SW 1271 (cell line): ENCODE measurements at places on chromosomes 6 and 20.

DNA sequence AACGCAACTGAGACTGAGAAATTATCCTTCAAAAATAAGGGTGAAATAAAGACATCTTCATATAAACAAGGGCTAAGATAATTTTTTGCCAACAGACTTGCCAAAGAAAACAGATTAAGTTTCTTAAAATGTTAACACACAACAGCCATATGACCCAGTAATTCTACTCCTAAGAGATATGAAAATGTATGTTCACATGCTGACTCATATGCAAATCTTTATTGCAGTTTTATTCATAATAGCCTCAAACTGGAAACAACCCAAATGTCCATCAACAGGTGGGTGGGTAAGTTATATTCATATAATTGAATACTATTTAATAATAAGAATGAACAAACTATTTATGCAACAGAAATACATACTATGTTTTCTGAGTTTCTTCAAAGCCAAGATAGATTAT lies 140.1 kb downstream of the REV3L start:
- no peak for DNase-seq

DNA sequence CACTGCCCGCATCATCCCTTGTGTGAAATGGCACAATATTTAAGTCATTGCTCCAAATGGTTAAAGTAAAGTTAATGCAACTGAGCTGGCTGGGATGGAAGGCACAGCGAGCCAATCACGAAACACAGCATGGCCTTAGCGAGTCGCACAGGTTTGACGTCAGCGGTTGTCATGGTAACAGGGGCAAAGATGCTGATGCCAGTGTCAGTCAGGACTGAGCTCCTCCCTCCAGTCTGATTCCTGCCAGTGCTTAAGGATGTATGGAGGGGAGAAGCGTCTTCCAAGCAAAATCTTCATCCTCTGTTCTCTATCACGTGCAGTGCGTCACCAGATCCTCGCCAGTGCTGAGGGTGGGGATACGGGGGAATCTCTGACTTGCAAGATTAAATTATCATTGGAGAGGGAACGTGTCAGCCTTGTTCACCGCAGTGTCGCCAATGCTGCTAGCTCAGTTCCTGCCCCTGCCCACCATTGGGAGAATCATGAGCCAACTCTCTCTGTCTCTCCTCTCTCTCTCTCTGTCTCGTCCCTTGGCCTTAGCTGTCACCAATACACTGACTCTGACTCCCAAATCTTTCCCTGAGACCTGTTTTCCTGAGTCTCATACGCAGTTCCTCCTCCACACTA lies 24.5 kb downstream of the TSPYL4 start:
- peak; percentile 34 for DNase-seq

GRCh38 chr6:158605266-158605878 lies 39.2 kb downstream of the DYNLT1 start:
- DNase-seq, result peak; percentile 11

DNA sequence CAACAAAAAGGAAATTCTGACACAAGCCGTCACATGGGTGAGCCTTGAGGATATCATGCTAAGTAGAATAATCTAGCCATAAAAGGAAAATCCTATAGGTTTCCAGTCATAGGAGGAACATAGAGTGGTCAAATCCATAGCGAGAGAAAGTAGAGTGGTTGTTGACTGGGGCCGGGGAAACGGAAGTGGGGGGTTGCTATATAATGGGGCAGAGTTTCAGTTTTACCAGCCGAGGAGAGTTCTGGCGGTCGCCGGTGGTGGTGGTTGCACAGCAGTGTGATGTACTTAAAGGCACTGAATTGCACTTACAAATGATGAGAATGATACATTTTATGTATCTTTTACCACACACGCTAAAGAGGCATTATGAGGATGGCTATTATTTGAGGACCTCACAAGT lies 4.9 kb downstream of the GPR31 start:
- no peak for DNase-seq

- no peak for DNase-seq
These were observed 700.6 kb downstream of the HACE1 start for GRCh38 chr6:104159045-104159618.

DNA sequence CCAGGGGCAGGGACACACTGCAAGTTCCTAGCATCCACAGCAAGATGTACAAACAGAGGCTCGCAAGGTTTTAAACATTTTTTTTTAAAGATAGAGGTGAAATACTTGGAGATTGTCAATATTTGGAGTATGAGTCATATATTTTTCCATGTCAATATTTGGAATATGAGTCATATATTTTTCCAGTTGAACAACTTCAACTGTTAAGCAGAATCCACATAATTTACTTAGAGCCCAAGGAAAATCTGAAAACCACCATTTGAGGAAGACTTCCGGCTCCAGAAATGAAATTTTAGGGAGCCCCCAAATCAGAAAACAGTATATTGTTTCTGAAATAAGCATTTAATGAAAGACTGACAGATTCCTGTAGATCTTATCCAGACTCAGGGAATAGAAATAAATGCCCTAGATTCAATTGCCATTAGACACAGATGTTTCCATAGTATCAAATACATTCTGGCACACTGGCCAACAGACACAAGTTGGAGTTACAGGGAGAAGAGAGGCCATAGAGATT lies 51.6 kb upstream of the FAM184A start:
- DNase-seq, result no peak

DNA sequence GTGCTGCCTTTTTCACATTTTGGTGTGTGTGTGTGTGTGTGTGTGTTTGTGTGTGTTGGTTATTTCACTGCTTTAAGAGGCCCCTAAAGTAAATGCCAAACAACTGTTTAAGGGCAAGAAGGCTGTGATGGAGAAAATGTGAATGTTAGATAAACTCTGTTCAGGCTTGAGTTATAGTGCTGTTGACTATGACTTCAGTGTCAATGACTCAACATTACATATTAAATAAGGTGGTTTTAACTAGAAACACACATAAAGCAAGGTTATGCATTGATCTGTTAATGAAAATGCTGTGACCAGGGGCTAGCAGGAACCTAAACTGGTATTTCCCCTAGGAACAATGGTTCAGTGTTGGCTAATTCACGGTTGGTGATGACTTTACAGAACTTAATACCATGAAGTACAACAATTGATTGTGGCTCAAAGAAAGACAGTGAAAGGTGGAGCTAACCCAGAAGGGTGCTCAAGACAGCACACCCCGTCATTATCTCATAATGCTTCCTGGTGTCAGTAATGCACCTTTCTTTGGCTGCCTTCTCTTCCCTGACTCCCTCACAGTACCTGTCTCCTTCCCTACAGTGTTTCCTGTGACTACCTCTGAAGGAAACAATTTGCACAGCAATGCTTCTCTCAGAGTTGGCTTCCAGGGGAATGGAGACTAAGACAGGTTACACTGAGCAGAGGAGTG lies 116.1 kb downstream of the RIN2 start:
- DNase-seq, result no peak

- no peak for DNase-seq
These were observed 32.3 kb upstream of the PLEKHG1 start for GRCh38 chr6:150567380-150567779.

DNA sequence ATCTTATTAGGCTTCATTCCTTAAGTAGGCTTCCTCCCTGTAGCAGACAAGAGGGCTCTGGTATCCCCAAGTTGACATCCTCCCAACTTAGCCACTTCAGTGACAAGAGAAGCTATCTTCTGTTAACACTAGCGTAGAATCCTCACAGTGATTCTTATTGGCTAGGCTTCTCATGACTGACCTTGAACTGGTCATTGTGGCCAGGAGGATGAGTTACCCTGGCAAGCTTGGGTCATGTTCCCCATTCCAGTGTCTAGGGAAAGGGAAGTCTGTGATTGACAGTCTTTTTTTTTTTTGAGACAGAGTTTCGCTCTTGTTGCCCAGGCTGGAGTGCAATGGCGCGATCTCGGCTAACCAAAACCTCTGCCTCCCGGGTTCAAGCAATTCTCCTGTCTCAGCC lies 7.1 kb downstream of the CDKAL1 start:
- DNase-seq, result no peak

- no peak for DNase-seq
These were observed 400.6 kb upstream of the RNF217 start for GRCh38 chr6:124561635-124562130.

- DNase-seq, result no peak
These were observed 181.3 kb upstream of the AFDN start for GRCh38 chr6:167645368-167645767.

DNA sequence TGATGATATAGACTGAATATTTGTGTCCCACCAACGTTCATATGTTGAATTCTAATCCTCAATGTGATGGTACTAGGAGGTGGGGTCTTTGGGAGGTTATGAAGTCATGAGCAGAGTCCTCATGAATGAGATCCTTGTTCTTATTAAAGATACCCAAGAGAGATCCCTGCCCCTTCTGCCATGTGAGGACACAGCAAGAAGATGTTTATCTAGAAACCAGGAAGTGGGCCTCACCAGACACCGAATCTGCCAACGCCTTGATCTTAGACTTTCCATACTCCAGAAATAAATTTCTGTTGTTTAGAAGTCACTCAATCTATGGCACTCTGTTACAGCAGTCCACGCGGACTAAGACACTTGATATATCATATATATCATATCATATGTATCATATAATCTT lies 67.7 kb upstream of the GCM1 start:
- no peak for DNase-seq

- no peak for DNase-seq
These were observed 652 bp downstream of the BMP6 start for GRCh38 chr6:7726416-7727085.

- DNase-seq, result no peak
These were observed 14.5 kb upstream of the COL12A1 start for GRCh38 chr6:75220357-75220756.

DNA sequence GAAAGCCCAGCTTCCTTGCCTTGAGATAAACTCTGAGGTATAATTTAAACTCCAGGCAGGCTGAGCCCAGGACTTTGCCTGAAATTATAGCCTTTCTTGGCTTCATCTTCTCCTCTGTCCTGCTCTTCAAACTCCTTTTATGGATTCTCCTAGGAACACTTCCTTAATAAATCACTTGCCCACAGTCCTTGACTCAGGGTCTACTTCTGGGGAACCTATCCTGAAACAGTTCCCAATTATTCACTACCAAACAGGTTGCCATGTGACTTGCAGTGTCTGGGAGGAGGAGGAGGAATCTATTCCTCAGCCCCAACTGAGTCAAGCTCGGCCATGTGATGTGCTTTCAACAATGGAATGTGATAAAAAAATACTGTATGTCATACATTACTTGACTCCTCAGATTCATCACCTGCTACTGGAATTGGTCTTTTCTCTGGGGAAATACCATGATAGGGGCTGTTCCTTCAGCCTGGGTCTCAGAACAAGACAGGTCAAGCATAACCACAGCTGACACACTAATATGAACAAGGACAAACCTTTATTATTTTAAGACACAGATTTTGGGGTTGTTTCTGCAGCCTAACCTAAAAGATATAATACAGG lies 20.5 kb upstream of the CDKN1A start:
- no peak for DNase-seq

DNA sequence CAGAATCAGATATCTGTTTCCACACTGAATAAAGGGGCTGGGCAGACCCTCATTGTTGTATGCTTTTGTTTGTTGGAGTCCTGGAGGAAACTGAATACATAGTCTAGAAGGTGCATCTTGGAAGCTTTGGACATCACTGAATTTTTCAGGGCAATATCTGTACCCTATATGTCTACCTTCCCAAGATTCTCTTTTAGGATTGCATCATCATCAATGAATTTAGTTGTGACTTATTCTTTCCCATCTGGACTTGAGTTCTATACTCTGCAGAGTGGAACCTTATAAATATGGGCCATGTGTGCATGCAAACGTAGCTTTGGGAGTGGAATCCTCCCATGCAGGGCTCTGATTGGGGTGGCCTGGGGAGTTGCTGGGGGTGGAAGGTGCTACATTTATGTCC lies 60.7 kb upstream of the PROKR2 start:
- DNase-seq, result no peak

GRCh38 chr6:41427642-41428335 lies 92.4 kb downstream of the NCR2 start:
- no peak for DNase-seq

GRCh38 chr6:138614151-138614550 lies 114.9 kb upstream of the NHSL1 start:
- no peak for DNase-seq

DNA sequence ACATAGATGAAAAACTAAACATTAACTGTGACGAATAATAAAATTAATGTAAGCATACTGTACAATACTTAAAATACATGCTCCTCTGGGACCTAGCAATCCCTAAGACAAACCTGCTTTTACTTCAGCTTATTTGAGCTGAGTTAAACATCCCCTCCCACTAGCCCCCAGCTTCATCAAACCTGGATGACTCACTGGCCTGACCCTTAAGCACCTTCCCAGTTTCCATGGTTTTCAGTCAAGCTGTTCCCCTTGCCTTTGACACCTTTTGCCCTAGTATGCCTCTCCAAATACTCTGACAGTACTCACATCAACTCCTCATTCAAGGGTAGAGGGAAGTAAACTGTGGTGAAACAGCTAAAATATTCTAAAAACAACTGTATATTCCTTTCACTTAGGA lies 4.2 kb downstream of the ELOVL4 start:
- DNase-seq, result no peak

- no peak for DNase-seq
These were observed 668.2 kb downstream of the DOK5 start for GRCh38 chr20:55143601-55144000.

- no peak for DNase-seq
These were observed 8.8 kb upstream of the FBXO30 start for GRCh38 chr6:145823328-145823944.

DNA sequence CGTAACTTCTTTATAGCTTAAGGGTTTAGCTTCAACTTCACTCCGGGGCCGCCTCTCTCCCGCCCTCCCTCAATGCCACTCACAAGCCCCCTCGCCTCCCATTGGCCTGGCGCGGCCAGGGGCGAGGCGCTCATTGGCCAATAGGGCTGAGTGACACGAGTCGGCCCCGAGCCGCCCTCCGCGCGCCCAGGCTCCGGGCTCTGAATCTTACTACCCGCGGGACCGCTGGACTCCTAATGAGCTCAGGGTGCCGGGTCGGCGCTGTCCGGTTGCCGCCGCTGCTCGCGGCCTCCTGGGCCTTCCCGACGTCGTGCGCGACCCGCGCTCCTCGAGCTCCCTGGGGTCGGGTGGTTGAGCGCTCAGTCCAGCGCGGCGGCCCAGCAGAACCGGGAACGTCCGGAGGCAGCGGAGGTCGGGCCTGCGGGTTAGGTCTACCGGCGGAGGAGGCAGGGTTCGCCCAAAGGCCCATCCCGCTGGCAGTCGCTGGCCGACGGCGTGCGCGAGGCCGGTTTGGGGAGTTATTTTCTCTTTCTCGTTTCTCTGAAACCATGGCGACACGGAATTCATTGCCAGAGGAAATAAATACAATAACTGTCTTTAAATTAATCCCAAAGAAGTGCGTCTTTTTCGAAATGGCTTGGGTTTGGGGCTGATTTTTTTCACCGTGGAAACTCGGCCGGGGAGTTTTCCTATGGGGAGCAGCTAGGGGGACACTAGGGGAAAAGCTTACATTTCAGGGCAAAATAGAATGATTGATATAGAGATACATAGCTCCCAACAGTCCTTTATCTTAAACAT lies at the start of gene SIM1:
TSS of gene SIM1 (minus strand) at position 19 of the 798 bp plus-strand sequence. CDS start 1,453 bp downstream, outside the sequence.
- no peak for DNase-seq

- no peak for DNase-seq
These were observed 20.7 kb upstream of the SRC start for GRCh38 chr20:37325206-37325605.
